Putamen (tissue), 1 donor: ENCODE measurements at places on chromosomes 2 and 18.
A peak's percentile ranks its signal among the peaks of the same experiment; 100 is the strongest.

DNA sequence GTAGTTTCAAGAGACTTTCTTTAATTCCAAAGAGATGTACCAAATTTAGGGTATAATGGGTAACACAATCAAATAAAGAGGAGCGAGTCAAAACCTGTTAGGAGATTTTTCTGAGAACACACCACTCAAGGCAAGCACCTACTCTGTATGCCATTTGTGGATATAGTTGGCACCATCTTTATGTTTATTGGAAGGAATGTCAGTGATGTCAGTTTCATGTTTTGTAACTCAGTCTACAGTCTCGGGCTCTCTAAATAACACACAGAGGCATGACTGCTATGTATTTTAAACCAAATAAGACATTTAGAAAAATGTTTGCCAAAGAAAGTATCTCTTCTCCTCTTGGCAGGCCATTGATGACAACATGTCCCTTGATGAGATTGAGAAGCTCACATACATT, 59.7 kb downstream of the CPS1 start:
- no peak for DNase-seq

DNA sequence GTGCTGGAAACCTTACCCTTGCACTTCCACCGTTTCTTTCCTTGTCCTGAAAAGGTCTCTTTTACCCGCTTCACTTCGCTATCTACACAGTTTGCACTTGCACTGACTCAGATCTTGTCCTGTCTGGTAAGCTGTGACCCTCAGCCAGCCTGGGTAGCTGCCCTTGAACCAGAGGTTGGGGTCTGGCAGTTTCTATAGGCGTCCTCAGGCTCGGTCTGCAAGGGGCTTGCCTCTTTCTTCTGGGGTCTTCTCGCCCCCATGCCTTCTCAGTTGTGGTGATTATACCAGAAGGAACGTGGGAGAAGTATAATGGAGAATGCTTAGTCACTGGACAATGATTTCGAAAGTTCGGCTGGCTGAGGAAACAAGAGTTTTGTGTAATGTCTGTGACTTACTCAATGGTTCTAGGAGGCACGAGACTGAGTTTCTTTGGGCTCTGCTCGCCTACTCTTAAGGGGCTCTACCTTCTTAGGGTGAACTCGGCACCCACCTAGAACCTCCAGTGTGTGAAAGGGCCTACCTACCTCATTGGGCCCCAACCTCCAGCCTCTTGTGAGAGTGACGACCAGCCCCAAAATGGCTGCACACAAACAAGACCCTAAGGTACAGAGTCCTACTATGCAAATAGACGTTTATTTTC, 6.9 kb upstream of the STAT1 start:
- DNase-seq, result no peak

DNA sequence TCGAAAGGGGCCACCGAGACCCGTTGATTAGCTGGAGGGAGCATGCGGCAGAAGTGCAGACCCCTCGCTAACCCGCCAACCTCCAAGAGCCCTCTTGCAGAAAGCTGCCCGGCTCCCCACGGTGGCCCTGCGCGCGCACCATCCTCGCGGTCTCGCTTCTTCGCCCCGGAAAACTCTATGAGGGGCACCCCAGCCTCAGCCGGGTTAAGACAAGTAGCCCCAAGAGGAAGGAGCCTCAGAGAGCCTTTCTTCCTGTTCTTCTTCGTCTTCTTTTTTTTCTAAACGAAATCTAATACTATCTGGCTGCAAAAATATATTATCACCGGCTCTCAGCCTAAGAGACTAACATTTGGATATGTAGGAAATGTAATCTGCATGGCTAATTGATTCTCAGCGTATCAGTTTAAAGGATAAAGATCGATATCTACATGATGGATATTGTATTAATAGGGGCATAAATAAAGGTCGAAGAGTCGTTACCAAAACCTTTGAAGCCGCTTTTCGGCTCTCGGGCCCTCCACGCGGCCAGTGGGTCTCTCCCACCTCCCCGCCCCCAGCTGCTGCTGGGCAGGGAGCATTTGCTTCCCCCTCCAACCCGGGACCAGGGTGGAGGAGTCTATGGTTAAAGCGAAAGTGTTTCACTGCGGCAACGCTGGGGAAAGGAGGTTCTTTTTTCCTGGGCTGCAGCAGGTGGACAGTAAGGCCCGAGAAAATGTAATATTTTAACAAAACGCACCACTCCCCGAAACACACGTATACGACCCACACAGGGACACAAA, 6.1 kb upstream of the PAX3 start:
- no peak for DNase-seq

DNA sequence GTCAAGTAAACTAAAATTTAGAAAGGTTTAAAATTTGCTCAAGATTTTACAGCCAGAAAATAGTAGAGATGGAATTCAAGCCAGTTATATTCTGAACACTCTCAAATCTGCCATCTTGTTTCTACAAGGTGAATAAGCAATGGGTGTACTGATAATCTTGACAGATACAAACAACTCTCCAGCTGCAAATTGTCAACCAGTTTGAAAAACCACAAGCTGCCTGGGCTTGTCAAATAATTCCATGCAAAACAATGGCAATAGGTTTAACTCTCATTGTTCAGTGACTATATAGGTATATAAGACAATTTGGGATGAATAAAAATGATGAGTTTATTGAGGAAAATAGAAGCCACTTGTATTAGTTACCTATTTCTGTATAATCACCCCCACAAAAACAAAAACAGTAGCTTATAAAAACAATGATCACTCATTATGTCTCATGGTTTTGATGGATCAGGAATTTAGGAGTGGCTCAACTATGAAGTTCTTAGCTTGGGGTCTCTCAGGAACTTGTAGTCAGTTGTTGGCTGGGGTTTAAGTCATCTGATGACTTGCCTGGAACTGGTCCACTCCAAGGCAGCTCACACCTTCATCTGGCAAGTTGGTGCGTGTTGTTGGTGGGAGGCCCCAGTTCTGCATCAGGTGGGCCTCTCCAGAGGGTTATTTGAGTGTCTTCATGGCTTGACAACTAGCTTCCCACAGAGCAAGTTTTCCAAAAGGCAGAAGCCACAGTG, 12.6 kb upstream of the EVA1A start:
- no peak for DNase-seq

DNA sequence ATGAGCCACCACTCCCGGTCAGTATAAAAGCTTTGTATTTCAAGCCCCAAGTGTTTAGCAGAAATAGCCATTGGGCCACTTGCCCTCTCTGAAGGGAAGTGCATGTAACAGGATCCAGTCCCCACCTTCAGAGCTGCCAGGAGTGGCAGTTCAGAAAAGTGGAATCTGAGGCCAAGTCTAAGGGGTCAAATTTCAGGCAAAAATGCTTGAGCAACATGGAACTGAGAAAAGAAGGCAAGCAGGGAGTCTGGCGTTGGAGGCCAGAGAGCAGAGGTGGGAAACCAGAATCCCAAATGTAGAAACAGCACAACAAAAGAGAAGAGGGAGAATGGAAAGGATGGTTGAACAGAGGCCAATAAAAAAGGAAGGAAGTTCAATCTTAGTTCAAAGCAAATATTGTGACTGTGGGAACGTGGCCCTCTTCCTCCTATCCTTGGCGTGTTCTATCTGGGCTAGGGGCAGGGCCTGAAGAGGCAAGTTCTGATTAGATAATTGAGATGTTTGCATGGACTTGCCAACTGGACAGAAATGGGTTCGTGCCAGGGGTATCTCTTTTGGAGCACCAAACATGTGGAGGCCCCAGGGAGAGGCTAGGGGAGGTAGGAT, 102.2 kb downstream of the AP1S3 start:
- DNase-seq, result no peak

GRCh38 chr18:27948986-27949385, 227.9 kb downstream of the CDH2 start:
- no peak for DNase-seq

GRCh38 chr18:49961271-49961670, 147.9 kb upstream of the ACAA2 start:
- DNase-seq, result no peak

DNA sequence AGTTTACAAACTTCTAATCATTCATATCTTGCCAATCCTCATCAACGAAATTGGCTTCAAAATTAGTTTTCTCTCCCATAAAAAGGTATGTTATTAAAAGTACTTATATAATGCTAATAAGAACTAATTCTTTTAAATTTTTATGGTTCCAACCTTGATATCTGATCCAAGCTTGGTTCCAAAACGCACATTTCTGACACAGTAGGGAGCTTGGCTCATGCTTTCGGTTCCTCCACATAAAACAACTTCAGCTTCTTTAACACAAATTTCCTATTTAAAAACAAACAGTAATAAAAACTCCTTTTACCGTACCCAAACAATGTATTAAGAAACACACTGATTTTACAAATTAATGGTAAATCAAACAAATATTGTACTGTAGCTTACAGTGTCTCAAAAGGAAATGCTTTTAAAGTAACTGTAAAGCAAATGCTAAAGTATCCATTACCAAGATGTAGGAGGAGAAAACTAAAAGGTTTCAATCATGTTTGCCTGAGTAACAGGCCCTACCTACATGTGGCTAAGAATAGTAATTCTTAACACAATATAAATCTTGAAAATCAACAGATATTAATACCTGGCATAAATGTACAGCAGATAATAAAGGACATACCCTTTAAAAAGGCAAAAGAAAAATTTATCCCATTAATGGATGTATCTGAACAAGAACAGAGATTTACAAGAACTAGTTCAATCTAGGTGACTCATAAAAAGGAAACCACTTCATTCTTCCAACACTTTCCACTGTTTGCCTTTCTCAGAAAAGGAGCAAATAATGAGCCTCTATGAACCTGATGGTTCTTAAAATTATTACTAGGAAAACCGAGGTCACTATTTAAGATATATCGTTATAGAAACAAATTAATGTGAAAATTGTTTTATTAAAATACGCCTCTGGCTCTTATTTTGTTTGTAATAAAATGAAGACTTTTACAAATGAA, 17.5 kb downstream of the ACAA2 start:
- DNase-seq, result no peak

GRCh38 chr2:222950638-222951285, 89.9 kb downstream of the ACSL3 start:
- DNase-seq, result no peak

DNA sequence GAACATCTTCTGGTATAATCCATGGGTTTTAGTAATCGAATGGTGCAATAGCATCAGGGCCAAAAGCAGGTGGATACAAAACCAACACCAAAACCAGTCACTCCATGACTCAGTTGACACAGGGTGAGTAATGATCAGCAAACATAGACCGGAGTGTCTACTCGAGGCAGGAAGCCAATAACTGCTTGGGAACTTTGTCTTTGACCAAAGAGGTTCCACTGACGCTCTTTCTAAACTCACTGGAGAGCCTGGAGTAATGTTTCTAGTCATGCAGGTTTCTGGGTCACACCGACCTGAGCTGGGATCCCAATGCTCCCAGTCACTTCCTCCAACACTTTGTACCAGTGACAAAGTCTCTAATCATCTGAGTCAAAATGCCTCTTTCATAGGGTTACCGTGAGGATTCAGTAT, 30.9 kb downstream of the MREG start:
- no peak for DNase-seq

DNA sequence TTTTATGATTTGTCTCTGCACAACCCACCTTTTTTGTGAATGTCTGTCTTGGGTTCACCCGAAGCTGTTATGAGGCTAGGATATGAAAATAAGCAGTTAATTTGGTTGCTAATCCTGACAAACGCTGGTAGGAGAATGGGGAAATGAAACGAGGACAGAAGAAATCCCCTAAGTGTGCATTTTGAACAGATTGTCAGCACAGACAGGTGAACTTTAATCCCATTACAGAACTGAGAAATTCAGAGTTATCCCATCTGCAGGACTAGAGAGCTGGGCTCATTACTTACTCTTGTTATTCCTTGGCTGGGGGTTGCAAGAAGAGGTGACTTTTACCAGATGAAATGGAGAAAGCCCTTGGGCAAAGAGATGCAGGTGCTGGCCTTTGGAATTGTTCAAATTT, 123.3 kb upstream of the NYAP2 start:
- no peak for DNase-seq

DNA sequence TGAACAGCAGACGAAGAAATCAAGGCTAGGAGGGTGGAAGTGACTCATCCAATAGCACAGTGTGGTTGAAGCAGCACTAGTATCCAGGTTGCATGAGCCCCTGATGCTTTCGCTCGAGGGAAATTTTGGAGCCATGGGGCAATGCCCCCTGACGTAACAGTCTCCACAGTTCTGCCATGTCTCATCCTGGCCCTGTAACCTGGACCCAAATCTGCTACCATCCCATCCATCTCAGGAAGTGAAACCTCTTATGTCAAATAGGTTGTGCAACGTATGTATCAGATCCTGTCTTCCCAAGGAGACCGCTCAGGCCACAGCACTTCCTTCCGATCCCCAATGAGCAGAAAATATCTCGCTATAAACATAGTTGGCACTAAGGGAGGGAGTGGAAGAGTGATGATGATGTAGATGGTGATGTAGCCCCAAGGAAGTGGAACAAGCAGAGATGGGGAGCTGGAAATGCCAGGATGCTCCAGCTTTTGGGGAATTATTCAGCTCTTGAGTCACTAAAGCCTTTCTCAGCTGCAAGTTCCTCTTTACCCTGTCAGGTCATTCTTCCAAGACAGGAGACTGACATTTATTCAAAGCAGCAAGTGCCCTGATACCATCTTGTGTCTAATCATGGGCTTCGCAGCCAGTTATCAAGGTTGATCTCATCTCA, 3.0 kb upstream of the IL1B start:
- peak; percentile 11 for DNase-seq
